ENCODE measurements at places on chromosomes 3 and 15.

DNA sequence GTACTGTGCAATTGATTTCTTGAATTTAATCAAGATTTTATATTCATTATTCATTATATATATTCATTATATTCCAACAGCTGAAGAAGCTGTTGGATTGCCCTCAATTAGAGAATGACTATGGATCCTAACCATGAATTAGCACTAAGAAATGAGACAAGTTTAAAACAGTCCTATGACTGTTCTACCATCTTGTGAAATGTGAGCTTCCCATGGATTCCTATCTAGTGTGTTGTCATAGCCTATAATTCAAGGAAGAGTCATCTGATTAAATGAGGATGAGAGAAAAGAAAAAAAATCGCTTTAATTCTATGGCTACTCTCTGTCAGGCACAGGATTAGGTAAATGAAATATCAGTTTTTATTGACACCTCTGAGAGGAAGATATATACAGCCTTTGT lies 696.6 kb upstream of the NAALADL2 start:
- DNase-seq: no peak

GRCh38 chr3:60829058-60829457 lies 422.2 kb downstream of the FHIT start:
- no peak for DNase-seq

DNA sequence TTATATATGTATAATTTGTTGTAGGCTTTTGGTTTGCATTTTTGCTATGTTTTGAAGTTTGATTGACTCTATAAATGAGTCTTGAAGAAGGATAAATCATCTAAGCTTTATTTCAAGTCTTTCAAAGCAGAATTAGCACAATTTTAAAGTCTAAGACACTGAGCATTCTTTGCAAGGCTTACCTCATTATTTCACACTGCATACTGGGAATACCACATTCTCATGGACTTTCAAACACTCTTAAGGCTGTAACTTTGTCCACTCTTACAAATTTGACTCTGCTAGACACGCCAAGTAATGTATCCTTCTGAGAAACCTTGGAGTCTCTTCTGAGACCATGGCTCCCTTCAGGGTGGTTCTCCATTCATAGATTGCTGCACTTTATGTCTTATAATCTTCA lies 281.3 kb upstream of the COL8A1 start:
- no peak for DNase-seq

DNA sequence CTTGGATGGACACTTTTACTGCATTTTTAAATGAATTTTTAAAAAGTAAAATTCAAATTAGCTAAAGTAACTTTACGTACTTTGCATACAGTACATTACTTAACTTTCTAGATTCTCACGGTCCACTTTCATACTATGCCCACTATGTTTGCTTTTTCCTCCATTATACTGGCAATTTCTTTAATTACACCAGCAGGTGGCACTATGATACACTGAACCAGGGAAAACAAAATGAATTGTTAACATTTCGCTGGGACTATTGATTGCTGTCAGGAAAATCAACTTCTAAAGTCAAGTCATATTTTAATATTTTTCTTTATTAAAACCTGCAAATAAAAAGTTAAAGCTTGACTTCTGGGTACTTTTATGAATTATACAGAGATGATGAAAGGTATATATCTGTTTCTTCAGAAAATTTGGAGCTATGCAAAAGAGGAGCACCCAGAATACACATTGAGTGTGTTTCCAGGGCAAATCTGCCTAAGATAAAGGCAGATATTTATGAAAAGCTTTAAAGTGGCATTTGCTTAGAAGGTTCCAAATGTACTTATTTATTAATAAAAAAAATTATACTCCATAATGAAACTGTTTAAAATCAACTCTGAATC lies 21.8 kb upstream of the POU1F1 start:
- DNase-seq: no peak

DNA sequence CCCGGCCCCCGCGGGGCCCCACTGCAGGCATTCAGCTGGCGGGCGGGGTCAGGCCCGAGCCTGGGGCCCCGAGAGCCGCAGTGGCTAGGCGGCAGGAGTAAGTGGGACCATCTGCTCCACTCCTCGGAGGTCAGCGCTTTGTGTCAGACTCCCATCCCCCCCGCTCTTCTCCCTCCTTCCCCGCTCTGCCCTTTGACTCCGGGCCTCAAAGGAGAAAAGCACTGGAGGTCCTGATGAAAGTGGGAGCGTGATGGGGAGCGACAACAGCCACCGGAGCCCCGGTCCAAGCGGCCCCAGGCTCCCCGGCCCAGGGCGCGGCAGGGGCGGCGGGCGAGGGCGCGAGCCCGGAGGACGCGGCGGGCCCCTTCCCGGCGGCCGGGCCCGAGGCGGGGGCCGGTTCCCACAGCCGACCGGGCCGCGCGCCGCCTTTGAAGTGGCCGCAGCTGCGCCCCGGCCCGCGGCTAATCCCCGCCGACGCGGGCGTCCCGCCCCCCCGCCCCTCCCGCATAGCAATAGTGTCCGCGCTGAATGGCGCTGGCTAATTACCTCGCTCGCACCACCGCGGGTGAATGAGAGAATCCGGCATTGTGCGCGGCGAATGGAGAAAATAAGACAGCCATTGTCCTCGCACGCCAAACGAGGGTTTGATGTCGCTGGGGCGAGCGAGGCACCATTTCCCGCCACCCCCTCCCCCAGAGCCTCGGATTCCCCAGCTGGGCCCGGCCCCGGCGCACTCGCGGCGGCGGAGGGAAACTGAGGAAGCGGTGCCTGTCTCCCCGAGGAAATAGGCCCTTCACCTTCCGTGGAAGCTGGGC lies 22.4 kb downstream of the IGDCC3 start:
- no peak for DNase-seq

GRCh38 chr3:129992781-129993180 lies 18.3 kb downstream of the TRH start:
- DNase-seq: no peak

DNA sequence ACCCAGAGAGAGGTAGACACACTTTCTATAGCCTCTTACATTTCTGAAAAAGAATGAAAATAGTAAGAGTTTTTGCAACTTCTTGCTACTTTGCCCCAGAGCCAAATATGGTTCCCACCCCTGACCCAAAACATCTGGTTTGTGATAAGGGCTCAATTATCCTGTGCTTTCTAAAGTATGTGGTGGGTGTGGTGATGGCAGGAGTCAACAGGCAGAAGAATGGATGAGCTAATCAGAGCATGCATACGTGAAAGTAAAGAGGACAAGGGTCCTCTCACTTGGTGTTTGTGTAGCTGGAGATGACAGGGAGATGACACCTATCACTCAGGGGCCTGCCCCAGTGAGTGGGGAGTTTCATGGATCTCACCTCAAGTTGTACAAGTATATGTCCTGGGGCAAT lies 19.1 kb downstream of the KBTBD8 start:
- no peak for DNase-seq

DNA sequence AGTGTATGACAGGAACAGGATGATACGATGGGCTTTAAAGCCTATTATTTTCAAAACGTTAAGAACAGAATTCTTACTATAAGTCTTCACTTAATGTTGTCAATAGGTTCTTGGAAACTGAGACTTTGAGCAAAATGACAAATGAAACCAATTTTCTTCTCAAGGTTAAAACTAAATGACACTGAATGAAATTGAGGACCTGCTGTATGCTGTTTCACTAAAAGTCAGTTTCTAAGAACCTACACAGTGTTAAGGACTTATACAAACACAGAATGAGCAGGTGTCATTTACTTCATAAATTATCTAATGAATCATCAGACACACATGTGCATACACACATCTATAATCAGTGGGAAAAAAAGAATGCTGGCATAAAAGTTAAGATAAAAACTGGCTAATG lies 106.9 kb downstream of the RFTN1 start:
- no peak for DNase-seq

- no peak for DNase-seq
These were observed 15.3 kb downstream of the H1-8 start for GRCh38 chr3:129558081-129558771.

- peak; percentile 13 for DNase-seq
These were observed at the start of gene IL17RD for GRCh38 chr3:57164657-57165573. TSS of gene IL17RD (minus strand) at chr3:57165353. CDS start at chr3:57165286, 67 bp downstream.

GRCh38 chr15:66773129-66773873 lies 71.3 kb downstream of the SMAD6 start:
- no peak for DNase-seq

GRCh38 chr3:76028774-76029173 lies 243.4 kb upstream of the ZNF717 start:
- no peak for DNase-seq

- DNase-seq: no peak
These were observed 22.9 kb upstream of the KIF23 start for GRCh38 chr15:69391046-69391757.

Measured in stimulated activated CD8-positive, alpha-beta memory T cell treated with anti-CD3 and anti-CD28 coated beads, Interleukin-7, amount 100 ng/mL, for 1 hour (primary cell).